ENCODE measurements at places on chromosomes 12 and 14.

DNA sequence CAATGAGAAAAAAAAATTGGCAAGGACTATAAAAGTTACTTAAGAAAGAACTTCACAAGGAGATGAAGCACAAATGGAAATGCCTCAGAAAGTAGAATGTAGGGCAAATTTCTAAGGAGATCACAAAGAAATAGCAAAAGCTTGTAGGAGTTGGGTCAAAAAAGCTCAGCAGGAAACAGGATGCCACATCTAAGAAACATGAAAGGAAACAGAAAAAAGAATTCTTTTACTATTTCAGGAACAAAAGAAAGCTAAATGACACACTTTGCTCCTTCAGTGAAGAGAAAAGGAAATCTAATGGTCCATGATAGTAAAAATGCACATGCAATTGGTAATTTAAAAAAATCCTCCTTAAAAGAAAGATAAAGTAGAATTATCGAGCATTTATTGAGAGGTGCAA is 452.1 kb upstream of the GARIN6 start:
- DNase-seq, result no peak

GRCh38 chr14:86858031-86858430 is 1135.0 kb downstream of the GALC start:
- DNase-seq, result no peak

DNA sequence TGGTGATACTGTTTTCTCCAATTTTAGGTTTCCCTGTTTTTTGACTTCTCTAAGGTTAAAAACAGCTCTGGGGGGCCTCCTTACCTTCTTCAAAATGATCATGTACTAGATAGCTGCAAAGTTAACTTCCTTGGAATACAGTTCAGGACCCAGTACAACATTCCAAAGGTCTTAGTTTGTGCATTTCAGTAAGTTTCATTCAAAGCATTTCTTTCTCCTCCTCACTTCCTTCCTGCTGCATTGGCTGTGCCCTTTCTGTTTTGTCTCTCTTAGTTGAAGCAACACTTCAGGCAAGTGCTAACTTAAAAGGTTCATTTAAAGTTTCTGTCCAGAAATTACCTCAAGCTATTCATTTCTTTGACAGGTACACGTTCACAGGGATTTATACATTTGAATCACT is 95.7 kb downstream of the SCN8A start:
- DNase-seq, result no peak

- peak; percentile 75 for DNase-seq
Measured at GRCh38 chr12:401235-402028, at the start of gene CCDC77. Gene CCDC77 (plus strand): TSS chr12:401644. CDS start chr12:409384, 7,740 bp downstream.

GRCh38 chr12:88580051-88580871 is at the start of gene KITLG:
Gene KITLG (minus strand): TSS chr12:88580471. CDS start chr12:88580278, 193 bp downstream.
- peak; percentile 68 for DNase-seq

DNA sequence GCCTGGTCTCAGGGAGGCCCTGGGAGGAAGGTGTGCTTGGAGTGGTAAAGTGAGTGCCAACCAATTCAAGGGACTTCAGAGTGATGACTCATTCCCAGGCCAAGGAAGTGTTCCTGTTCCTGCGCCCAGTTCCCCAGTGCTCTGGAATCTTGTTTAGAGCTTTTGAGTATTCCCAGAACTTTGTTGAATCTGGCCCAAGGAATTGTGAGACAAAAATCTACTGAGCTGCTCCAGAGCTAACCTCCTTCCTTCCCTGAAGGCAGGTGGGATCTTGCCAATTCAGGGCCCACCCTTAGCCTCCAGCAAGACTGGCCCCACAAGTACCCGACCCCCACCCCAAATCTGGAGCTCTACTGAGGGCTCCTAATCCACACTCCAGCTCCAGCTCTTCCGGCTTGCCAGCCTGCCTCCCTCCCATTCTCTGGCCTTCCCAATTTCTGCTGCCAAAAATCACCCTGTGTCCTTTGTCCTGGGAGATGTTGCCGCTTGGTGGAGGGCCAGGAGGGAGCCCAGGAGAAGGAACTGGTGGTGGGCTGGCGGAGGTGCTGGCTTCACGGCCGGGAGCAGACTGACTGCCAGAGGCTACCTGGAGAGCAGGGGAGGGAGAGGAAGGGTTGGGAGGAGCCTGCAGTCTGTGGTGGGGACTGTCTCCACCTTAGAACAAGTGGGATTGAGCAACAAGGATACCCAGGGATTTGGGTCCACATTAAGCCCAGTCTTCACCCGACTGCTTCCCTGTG is 2.0 kb upstream of the ATN1 start:
- peak; percentile 89 for DNase-seq

- DNase-seq, result no peak
Measured at GRCh38 chr14:74656964-74657363, 44.9 kb upstream of the LTBP2 start.

Data from H54 (cell line).